ENCODE measurements at places on chromosomes 2 and 18.

DNA sequence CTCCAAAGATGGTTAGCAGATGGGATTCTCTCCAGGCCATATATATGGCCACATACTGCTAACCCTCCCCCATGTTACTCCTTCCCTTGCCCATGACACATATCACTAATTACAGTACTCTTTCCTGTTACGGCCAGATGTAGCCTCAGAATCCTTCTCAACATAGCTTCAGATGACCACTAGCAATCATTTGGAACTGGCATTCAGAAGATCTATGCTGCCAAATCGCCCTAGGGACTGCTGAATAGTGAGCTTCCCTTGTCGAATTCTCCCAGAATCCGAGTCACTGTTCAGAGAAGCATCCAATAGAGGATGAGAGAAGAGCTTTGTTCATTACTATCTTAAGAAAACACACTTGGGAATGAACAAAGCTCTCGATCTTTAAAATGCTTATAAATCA is 121.2 kb upstream of the TANK start:
- DNase-seq = no peak

DNA sequence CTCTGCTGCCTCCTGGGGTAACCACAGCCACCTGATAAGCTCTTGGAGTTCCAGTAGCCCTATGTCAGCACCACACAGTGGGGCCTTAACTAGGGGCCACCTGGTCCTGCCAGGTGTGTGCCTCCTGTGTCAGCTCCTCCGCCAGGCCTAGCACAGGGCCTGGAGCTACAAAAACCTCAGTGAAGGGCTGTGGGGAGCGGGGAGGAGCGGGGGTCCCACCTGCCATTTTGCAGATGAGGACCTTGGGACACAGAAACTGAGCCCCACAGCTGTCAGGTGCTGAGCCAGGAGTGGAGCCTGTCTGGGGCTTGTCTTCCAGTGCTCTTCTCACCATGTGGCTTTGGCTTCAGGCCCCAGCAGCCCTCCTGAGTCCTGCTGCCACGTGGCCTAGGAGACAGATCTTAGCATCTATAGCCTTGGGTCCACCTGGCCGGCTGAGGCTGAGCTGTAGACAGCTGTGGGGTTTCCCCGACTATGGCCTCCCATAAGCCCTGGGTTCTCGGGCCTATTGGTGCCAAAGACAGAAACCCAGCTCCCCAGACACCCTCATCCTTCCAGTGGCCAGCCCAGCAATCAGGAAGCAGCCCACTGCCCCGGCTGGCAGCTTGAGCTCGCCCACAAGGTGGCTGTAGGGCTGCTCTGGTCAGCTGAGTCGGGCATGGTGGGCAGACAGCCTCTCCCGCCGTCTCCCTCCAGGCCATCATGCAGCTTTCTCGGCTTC is 104.5 kb upstream of the MCFD2 start:
- DNase-seq = no peak

GRCh38 chr2:424306-425171 is 136.6 kb upstream of the ALKAL2 start:
- no peak for DNase-seq

GRCh38 chr2:196963961-196964360 is 37.5 kb upstream of the PGAP1 start:
- DNase-seq = no peak

GRCh38 chr2:238763471-238763995 is 84.4 kb upstream of the TWIST2 start:
- DNase-seq = no peak

DNA sequence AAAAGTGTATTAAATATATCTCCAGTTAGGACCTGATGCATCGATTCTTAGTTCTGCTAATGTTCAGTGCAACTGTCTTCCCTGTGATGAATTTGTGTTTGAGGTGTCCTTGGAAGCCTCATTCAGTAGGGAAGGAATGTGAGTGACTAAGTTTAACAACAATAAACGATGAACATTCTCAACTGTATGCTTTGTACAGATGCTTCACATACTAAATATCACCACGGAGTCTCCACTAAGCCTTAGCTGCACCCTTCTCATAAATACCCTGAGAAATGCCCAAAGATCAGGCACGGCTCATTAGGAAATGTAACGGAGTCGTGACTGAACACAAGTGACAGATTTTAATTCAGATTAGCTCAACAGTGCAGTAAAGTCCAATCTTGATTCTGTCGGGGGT is 24.4 kb upstream of the AGFG1 start:
- no peak for DNase-seq

DNA sequence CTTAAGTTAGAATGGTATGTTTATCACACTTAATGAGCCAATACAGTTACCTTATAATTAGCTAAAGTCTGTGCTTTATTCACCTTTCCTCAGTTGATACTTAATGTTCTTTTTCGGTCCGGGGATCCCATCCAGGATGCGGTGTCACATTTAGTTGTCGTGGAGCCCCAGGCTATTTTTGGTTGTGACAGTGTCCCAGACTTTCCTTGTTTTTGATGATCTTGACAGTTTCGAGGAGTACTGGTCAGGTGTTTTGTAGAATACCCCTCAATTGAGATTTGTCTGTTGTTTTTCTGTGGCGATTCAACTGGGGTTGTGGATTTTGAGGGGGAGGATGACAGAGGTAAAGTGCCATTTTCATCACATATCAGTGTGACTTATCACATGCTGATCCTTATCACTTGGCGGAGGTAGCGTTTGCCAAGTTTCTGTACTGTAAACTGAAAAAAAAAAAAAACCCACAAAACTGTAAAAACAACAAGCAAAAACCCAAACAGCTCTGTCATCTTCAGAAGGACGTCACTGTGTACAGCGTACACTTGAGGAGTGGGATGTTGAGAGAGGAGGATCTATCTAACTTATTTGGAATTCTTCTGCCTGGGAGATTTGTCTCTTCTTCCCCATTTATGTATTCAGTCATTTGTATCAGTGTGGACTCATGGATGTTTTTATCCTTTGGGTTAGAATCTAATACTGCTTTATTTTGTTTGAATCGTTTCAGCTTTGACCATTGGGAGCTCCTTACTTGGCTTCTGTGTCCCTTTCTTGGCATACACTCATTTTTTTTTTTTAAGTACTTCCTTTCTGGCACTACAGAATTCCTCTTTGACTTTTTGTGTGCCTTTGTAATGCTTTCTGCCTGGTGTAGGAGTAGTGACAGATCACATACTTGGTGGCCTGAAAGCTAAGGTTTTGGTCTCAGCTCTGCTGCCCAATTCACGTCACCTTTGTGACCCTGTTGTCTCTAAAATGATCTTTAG is 68.1 kb downstream of the FMNL2 start:
- no peak for DNase-seq

GRCh38 chr2:20125616-20126015 is 74.2 kb upstream of the LAPTM4A start:
- no peak for DNase-seq

DNA sequence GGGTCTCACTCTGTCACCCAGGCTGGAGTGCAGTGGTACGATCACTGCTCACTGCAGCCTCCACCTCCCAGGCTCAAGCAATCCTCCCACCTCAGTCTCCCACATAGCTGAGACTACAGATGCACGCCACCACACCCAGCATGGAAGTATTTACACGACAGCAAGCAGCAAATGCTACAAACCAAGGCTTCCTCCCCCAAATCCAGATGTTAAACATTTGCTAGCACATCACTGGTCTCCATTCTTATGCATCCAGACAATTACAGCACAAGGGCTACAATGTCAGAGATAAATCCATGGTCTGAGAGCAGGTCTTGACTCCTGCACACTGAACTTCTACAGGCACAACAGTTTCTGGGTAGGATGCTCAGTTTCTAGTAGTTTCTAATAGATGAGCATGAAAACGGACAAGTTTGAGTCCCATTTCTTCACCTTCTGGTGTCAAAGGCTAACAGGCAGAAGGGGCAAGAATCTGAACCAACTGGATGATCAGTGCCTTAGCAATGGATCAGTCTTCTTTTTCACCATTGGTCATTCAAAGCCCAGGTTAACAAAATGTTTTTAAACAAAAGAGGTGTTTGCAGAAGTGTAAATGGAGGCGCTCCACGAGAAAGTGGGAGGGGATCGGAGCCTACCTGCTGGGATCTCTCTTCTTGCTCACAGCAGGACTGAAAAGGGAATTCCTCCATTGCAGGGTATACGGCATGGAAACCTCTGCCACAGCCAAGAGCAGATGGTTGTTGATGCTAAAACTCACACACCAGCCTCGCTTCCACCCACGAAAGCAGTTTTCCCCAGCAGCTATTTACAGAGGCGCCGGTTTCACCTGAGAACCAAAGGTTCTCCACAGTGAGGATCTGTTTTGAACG is 135.0 kb upstream of the ARL4C start:
- DNase-seq = no peak

- no peak for DNase-seq
Measured at GRCh38 chr2:153510996-153511395, 32.4 kb upstream of the RPRM start.

GRCh38 chr2:229169751-229170150 is 101.3 kb downstream of the PID1 start:
- DNase-seq = no peak

GRCh38 chr18:73365018-73365417 is 497.2 kb upstream of the NETO1 start:
- DNase-seq = no peak

- no peak for DNase-seq
Measured at GRCh38 chr18:34901299-34901698, 139.9 kb upstream of the MAPRE2 start.

DNA sequence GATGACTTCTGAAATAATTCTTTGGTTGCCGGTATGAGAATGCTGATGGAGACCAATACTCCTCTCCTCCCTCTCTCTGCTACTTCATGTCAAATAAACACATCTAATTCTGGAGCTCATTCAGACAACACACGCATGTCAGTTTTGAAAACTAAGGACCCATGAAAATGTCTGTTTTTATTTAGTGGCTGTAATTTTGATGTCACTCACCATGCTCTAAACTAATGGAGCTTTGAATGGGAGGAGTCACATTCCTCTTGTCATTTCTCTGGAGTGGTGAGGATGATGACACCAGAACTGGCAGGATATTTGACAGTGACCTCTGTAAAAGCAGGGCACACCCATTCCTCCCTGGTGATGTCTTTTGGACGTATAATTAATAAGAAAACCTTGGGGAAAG is 163.0 kb downstream of the PHLPP1 start:
- DNase-seq = no peak

DNA sequence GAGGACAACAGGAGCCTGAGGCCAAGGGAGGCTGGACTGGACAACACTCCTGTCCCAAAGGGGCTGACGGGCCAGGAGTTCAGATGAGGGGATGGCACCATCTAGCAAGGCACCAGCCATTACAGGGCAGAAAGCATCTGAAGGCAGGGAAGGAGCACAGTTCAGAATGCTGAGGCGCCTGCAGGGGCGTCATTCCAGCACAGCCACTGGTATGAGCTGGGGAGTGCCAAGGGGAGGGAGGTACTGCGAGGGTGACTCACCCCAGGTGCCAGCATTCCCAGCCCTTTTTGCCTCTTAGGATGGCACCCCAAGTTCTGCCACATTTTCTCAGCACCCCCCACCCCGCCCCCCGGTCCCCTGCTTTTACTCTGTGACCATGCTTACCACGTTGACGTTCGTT is 129.8 kb upstream of the EPAS1 start:
- no peak for DNase-seq

DNA sequence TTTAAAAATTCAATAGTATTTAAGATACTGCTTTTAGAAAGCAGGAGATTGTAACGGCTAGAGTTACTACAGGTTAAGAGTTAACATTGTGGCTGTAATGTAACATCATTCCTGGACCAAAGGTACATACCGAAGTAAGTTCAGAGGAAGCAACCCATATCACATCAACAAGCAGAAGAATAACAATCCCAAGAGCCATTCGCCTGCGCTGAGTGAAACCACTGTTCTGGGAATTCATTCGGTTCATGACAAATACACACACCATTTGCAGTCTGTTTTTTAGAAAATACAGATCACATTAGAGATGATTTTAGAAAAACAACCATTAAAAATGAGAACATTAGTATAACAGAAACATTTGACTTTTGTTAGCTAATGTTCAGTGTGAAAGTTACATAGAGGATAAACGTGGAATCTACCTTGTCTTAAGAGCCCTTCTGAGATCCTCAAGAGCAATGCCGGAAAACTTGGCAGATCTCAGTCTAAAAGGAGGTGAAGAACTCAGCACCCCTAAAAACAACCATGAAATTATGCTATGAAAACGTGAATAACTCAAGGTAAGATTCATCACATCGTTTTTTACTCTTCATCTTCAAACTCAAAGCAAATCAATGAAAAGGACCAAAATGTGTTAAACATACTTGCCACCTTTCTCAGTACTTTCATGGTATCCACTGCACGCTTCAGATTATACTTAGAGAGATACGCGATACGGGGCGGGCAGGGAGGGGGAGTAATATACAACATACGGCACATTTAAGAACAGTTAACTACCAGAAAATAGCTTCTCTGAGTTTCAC is 1.2 kb downstream of the SLC35F5 start:
- no peak for DNase-seq

DNA sequence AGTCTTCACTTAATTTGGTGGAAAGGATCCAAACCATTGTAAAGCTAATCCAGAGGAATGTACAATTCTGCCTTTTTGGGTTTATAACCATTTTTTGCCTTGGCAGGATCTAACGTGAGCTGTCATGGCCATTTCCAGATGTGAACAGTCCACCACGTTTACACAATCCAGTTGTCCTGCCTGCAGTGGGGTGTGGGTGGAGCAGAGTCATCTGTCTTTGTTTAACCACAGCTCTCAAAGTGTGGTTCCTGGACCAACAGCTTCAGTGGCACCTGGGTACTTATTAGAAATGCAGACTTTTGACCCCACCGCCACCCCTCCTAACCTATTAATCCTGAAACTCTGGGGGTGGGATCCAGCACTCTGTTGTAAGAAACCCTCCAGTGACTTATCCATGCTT is 35.9 kb downstream of the FHOD3 start:
- no peak for DNase-seq

DNA sequence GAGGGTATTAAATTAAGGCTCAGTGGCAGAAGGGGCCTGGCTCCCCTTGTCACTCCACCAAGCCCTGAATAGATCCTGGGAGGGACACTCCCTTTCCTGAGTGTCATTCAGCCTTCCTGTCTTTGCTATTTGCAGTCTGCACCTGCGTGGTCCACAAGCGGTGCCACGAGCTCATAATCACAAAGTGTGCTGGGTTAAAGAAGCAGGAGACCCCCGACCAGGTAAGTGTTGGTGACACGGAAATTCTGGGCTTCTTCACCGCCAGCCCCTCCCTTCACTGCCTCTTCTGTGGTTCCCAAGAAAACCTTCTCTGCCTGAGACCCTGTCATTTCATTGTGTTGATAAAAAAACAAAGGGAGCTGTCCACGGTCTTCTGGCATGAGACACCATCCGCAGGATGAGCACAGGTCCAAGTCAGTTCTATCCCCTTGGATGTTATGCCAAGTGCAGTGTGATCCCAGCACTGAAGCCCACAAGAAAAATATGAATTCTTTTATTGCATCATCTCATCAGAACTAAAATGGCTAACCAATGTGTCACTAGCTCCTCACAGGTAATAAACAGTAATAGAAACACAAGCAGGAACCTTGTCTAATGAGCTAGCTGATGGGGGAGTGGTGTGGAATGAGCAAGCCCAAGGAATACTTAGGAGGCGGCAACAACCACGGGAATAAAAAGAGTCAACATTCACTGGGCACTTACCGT is 316.9 kb upstream of the EPAS1 start:
- DNase-seq = no peak

GRCh38 chr2:126849991-126850535 is 48.6 kb upstream of the TEX51 start:
- no peak for DNase-seq

Data from cortex of kidney (tissue), 1 donor.